ENCODE measurements at places on chromosomes 3 and 15.

DNA sequence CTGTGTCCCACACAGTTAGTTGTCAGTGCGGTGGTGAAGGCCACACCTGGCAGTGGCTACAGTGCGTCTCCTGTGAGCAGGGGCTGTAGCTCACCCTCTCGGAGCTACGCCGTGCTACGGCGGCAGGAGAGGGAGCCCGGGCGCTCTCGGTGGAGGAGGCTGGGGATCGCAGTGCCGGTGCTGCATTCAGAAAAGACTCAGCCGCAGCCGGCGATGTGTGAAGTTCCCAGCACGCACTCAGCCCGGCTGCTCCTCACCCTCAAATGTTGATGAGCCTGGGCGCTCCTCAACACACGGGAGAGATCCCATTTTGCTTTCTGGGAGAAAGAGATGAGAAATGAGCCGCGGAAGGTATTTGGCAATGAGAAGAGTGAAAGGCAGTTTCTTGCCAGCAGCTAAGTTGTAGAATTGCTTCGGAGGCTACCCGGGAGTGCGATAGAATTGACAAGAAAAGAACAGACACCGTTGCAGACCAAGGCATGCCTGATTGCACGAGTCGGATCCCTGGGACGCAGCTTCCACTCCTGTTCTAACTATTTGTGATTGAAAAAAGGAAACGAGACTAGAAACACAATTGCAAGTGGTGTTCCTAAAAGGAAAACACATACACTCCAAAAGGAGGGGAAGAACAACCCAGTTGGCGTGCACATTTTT lies at the start of gene UNC13C:
Gene UNC13C (plus strand): TSS at position 189 of the 654 bp plus-strand sequence. CDS start 34,463 bp downstream, outside the sequence.
- no peak for DNase-seq

- DNase-seq: no peak
Observed at GRCh38 chr15:60275624-60276023, 122.2 kb downstream of the ANXA2 start.

GRCh38 chr3:29171043-29171990 lies 109.6 kb upstream of the RBMS3 start:
- no peak for DNase-seq

- no peak for DNase-seq
Observed at GRCh38 chr3:183293966-183294365, 40.9 kb downstream of the B3GNT5 start.

DNA sequence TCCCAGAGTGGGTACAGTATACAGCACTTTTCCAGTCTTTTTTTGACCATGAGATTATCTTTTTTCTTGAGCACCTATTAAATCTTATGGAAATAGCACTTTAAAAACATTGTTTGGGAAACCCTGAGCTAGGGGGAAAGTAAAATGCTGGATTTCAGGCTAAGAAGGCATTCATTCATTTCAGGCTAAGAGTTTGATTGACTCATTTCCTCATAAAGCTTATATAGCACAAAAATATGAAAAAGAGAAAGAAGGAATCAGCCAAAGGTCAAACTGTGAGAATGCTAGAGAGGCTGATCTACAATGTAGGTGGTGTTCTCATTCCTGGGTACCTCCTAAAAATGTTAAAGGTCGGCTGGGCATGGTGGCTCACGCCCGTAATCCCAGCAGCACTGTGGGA lies 10.5 kb downstream of the TTC23 start:
- DNase-seq: no peak

- no peak for DNase-seq
Observed at GRCh38 chr3:194243172-194243837, 107.4 kb downstream of the HES1 start.

- DNase-seq: no peak
Observed at GRCh38 chr3:133709139-133709750, 36.9 kb upstream of the TF start.
